Effector memory CD4-positive, alpha-beta T cell (primary cell): ENCODE measurements at places on chromosomes 13 and 19.

- DNase-seq, result no peak
Measured at GRCh38 chr19:8877854-8878705, 45.9 kb downstream of the MBD3L1 start.

- no peak for DNase-seq
Measured at GRCh38 chr13:77207943-77208342, 119.0 kb downstream of the MYCBP2 start.

- DNase-seq, result no peak
Measured at GRCh38 chr19:4967738-4968461, 1.0 kb upstream of the KDM4B start.

DNA sequence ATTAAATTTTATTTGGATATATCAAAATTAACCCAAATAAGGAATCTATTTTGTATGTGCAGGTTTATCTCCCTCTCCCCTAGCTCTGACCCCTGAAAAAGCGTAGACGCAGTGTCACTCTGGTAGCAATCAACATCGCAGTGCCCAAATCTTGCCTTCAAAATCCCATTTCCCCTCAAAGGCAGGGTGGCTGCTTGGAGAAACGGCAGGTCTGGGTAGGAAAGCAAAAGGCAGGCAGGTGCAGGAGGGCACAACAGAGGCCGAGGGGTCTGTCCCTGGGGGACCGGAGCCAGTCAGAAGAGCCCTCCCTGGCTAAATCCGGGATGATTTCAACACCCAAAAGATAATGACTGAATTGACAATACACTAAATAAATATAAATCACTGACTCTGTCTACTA lies 41.9 kb downstream of the NAXD start:
- no peak for DNase-seq

DNA sequence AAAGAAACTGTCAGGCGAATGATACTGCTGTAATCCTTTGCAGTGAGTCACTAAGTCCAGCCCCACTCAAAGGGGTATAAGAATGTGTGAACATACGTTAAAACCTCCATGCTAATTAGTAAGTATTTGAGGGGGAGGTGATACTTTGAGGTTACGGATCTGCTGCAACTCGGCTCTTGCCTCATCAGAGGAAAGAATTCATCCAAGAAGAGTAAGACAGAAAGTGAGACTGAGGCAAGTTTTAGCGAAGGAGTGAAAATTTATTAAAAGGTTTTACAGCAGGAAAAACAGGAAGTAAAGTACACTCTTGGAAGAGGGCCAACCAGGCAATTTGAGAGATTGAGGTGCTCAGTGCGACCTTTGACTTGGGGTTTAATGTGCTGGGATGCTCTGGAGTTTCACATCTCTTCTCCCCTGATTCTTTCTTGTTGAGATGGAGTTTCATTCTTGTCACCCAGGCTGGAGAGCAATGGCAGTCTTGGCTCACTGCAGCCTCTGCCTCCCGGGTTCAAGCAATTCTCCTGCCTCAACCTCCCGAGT lies 9.8 kb downstream of the CLEC4M start:
- no peak for DNase-seq

GRCh38 chr19:18439025-18439909 lies 1.3 kb upstream of the ISYNA1 start:
- DNase-seq, result no peak

- no peak for DNase-seq
Measured at GRCh38 chr13:95605448-95606125, 38.9 kb downstream of the DZIP1 start.

- no peak for DNase-seq
Measured at GRCh38 chr13:106657104-106657503, 89.2 kb upstream of the ARGLU1 start.

GRCh38 chr13:106302011-106302410 lies 233.5 kb downstream of the EFNB2 start:
- no peak for DNase-seq

DNA sequence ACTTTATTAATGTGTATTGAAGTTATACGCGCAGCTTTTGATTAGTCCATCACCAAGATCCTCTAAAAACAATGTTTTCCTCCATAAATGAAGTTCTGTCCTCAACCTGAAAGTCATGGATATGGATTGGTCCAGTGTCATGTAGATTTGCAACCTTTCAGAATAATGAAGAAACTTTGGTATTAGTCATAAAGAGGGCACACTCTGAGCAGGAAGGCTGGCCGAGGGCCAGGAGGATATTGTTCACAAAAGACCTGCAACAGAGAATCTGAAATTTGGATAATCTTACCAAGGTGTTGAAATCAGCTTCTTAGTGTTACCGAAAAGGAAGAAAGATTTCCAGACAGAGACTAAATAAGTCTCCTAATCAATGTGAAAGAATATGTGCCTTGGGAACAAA lies 20.7 kb downstream of the CLDN10 start:
- DNase-seq, result no peak

- DNase-seq, result no peak
Measured at GRCh38 chr13:98232456-98232855, 55.4 kb upstream of the RNF113B start.

DNA sequence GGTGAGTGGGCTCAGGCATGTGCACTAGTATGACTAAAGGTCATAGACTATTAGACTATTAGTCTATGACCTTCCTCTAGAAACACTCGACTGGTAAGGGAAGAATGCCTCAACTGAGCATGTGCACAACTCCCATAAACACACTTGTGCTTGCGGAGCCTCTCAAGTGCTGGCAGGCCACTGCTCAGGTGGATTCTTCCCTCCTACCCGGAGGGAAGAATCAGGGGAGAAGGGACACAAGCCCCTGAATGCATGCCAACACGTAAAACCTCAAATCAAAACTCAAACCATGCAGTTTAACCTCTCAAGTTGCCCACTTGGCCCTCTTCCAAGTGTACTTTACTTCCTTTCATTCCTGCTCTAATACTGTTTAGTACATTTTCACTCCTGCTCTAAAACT lies 287.6 kb upstream of the SGCG start:
- no peak for DNase-seq
